Kidney tubule cell (primary cell): ENCODE measurements at places on chromosomes 2 and 18.

DNA sequence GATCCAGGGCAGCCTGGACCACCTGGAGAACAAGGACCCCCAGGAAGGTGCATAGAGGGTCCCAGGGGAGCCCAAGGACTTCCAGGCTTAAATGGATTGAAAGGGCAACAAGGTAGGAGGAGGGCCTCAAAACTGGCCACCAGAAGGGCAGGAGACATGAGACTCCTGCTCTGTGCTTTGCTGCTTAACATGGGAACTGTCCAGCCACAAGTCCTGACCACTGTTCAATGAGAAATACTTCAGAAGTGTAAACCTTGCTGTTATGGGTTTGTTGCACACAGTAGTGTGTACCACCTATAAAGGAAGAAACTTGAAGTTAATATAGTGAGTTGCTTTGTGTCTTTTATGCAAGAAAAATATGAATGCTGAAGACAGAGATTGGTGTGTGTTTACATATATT lies 44.2 kb upstream of the MFF start:
- DNase-seq, result no peak

DNA sequence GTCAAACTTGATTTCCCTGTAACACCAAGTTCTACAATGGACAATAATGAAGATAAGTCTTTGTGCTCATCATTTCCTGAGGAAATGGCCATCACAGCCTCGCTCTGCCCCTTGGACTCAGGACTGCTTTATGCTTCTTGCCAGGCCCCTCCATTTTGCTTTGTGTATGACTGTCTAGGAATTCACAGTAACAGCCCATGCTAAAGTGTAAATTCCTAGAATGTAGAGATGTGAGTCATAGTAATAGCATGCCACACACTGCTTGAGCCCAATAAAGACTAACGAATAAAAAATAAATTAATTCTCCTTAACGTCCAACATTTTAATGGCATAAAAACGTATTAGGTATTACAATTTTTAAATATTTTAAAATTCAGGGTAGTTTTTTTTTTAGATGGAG lies 226.5 kb downstream of the PID1 start:
- DNase-seq, result no peak

DNA sequence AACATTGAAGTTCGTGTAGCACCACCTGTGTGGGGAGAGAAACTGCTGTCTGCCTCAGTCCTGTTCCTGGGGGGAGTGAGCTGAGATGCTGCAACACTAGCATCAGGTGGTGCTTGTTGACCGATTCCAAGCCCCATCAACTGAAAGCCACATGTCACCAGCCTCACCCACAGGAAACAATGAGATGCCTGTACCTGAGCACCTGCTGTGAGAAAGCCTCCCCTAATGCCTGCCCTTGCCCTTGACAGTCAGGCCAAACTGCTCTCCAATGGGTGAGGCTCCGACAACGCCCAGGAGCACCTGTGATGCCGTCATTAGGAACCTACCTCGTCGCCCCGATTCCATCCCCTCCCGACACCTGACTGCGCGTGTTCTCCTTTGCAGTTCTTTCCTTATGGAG lies 104.6 kb downstream of the SMC6 start:
- DNase-seq, result no peak

DNA sequence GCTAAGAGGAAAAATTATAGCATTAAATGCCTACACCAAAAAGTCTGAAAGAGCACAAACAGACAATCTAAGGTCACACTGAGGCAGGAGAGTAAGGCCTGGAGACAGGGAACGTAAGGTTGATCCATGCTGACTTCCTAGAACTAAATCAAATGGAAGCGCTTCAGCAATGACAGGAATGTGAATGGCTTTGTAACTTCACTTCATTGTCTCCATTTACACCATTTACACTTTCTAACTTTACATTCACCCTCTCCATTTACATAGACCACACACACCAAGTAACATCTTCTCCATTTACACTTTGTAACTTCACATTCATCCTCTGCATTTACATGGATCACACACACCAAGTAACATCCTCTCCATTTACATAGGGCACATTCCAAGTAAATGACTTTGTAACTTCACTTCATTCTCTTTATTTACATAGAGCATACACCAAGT lies 103.1 kb upstream of the SPATS2L start:
- no peak for DNase-seq

GRCh38 chr2:118386641-118387302 lies 298.5 kb downstream of the INSIG2 start:
- DNase-seq, result peak; percentile 90

DNA sequence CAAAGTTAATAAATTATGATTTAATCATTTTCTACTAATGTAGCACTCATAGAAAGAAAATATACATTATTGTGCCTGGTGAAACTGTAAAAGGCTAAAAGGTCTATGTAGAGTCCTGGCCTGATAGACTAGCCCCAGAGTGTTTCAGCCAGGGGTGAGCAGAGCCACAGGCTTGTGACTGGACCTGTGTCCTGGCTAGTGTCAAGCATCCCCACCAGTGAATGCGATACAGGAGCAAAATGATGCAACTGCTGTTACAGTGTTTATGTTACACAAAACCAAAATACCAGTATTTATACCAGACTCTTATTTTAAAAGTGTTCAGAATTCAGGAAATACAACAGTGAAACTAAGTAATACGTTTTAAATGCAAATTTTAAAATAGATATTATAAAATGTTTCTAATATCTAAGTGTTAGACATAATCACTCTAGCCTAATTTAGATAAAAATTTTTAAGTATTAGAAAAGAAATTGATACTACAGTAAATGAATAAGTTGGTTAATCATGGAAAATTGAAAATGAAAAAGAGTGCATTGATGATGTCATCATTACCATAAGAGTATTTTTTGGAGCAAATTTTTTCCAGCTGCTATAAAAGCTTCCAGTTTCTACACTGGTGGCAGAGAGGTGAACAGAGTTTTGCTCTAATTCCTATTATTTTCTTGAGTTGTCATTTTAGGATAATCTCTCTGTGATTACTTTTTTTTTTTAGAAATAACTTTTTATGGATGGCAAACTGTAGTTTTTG lies 6.2 kb upstream of the TSPYL6 start:
- DNase-seq, result no peak

DNA sequence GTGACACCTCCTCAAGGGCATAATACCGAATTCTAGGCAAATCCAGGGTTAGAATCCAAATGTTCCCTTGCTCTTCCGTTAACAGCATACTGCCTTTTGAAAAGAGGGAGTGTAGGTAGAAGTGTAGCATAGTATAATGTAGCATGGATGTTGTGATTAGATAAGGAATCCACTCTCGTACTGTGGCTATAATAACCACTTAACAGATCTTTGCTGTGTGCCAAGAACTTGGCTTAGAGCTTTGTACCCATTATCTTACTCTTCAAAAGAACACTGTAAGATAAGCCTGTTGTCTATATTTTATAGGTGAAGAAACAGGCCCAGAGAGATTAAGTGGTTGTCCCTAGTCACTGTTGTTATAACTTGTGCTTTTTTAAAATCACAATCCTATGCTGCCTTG lies 24.2 kb downstream of the WDR75 start:
- no peak for DNase-seq

GRCh38 chr2:27127883-27128667 lies 4.5 kb downstream of the ABHD1 start:
- DNase-seq, result no peak

- no peak for DNase-seq
Observed at GRCh38 chr18:63588909-63589308, 1.8 kb downstream of the SERPINB13 start.

GRCh38 chr18:35695803-35696202 lies 114.3 kb downstream of the GALNT1 start:
- DNase-seq, result no peak

GRCh38 chr18:21774722-21775121 lies 34.1 kb downstream of the MIB1 start:
- DNase-seq, result no peak

- DNase-seq, result peak; percentile 64
Observed at GRCh38 chr18:55753643-55754263, 165.8 kb upstream of the TCF4 start.

DNA sequence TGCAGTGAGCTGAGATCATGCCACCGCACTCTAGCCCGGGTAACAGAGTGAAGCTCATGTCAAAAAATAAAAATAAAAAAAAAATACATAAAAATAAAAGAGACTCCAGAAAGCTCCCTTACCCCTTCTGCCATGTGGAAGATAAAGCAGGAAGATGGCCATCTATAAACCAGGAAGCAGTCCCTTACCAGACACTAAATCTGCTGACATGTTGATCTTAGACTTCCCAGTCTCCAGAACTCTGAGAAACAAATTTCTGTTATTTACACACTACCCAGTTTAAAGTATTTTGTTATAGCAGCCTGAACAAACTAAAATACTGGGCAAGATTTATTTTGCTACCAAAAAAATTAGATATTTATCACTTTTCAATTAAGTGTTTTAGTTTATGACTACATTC lies 136.2 kb upstream of the SMAD7 start:
- DNase-seq, result no peak

DNA sequence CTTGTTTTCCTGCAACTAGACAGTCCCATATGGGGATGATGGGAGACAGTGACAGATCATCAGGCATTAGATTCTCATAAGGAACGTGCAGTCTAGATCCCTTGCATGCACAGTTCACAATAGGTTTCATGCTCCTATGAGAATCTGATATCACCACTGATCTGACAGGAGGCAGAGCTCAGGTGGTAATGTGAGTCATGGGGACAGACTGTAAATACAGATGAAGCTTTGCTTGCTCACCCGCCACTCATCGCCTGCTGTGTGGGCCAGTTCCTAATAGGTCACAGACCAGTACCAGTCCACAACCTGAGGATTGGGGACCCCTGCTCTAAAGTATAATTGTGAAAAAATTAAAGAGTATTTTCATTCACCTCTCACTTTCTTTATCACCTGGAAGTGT lies 23.6 kb upstream of the RAB1A start:
- DNase-seq, result peak; percentile 77

DNA sequence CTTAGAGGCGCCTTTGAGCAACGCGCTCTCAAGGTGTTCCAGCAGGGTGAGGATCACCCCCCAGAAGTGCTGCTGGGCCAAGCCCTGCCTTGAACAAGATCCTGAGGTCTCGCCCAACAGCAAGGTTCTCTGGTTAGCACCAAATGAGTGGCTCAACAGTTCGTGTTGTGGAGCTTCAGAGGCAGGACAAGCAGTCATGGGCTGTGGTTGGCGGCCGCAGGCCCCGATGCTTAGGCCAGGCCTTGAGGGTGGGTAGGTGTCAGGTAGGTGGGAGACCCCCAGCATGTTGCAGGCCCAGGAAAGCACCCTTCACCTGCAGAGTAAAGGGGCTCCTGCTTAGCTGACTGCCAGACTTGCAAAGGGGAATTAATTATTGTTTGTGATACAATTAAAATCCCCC lies 70.2 kb upstream of the FOSL2 start:
- no peak for DNase-seq

GRCh38 chr2:226664140-226664539 lies 135.5 kb downstream of the IRS1 start:
- DNase-seq, result no peak

- peak; percentile 2 for DNase-seq
Observed at GRCh38 chr2:239328351-239329191, 72.2 kb downstream of the HDAC4 start.

GRCh38 chr2:127618551-127619202 lies 27.3 kb upstream of the GPR17 start:
- DNase-seq, result no peak

DNA sequence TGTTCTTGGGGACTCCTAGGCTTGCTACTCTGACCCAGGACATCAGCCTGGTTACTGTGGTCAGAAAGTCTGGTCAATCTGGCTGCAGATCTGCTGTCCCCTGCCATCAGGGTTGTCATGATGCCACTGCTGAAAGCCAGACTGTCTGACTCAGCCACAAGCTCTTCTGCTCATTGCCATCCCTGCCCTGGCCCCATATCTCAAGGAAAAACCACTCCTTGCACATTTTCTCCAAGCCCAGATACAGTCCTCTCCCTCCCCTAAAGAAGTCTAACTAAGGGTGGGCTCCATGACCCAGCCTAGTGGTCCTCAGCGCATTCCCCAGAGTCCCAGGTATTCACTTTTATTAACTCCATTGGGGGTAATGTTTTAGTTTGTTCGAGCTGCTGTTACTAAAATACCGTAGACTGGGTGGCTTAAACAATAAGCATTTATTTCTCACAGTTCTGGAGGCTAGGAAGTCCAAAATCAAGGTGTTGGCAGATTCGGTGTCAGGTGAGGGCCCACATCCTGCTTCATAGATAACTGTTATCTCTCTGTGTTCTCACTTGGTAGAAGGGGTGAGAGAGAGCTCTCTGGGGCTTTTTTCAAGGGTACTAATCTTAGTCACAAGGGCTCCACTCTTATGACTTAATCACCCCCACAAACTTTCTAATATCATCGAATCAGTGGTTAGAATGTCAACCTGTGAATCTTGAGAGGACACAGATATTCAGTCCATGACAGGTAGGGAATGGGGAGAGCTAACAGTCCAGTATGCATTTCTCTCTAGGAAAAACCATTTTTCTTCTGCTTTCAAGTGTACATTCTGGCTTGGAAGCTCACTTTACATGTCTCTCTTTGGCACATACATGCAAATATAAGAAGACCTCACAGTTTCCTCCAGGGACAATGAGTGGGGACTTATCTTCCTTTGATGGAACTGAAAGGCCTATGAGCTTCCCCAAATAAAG lies 94.8 kb upstream of the CXCR4 start:
- no peak for DNase-seq

DNA sequence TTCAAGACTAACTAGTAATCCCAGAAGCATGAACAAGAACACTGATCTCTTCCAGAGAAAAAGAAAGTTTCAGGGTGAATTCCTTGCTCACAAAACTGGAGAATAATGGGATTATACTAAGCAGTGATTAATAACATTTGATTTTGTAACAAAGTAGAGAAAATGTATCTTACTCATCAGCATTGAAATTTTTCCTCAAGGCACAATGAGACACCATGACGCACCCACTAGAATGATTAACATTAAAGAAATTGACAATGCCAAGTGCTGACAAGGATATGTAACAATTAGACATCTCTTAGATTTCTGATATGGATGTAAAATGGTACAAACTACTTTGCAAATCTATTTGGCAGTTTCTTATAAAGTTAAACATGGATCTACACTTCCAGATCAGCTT lies 101.1 kb upstream of the EPHA4 start:
- peak; percentile 25 for DNase-seq

DNA sequence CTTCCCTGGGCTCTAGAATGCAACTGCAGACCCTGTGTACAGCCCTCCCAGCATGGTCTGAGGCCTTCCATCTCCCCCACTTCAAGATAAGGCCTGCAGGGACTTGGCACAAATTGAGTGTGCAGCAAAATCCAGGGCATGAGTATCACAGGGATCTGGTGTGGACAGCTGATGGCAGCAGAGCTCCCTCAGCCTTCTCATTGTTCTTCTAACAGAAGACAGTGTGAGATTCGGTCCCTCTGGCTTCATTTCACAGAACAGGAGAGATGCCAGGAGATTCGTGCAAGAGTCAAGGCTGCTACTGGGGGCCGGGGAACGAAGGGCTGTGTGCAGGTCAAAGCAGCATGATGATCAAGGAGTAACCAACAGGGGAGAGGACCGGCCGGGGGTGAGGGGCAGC lies 85.8 kb downstream of the UXS1 start:
- no peak for DNase-seq

GRCh38 chr18:77067291-77068061 lies 65.1 kb downstream of the MBP start:
- DNase-seq, result peak; percentile 86

GRCh38 chr2:185618625-185619024 lies 120.0 kb upstream of the FSIP2 start:
- DNase-seq, result peak; percentile 92

GRCh38 chr2:41167014-41167413 lies 715.1 kb upstream of the SLC8A1 start:
- no peak for DNase-seq
